Stimulated activated CD8-positive, alpha-beta memory T cell treated with anti-CD3 and anti-CD28 coated beads, Interleukin-2, amount 100 ng/mL, for 1 hour (primary cell): ENCODE measurements at places on chromosomes 5 and 9.
A peak's percentile ranks its signal among the peaks of the same experiment; 100 is the strongest.

GRCh38 chr5:53427965-53428364 is 52.5 kb upstream of the FST start:
- no peak for DNase-seq

DNA sequence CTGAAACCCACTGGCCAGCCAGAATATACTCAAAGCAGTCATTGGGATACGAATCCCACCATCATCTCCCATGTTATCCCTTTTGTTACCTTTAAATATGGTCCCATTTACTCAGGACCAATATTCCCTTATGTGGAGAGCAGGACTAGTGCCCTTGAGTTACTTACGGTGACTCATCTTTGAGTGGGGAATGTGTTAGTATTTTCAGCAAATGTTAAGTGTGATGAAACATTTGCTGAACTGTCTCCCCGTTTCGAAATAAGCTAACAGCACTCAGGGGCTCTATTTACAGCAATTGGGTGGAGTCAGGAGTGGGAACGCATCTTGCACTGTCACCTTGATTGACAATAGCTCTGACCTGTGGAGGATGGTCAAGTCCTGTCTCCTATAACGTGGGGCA is 67.4 kb downstream of the CTSL start:
- DNase-seq, result no peak

DNA sequence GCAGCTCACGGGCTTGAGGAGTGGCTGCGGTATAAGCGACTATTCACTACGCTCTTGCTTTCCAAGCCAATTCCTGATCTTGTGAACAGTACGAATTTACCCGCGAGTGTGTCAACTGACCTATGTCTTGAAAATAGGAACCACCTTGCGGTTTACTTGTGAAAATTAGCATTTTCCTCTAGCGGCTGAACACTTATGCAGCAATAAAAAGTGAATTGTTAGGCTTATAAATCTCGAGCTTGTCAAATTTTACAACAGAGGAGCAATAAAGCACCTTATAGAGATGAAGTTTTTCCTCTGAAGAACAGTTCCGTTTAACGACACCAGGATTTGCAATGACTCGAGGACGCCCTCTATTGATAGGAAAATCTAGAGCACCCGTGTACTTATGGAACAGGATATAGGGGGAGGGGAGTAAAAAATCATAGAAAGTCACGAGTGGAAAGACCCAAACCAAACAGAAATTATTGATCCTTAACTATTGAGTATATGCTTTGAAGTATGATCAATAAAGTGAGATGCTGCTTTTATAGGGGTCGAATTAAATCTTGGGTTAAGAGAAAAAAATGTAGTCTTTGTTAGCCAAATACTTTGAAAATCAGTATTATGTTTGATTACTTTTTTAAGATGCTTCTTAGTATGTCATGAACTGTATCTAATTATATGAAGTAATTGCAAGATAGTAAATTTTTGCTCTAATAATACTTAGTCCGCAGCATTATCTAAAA is 1.9 kb upstream of the RGMB start:
- DNase-seq, result no peak

DNA sequence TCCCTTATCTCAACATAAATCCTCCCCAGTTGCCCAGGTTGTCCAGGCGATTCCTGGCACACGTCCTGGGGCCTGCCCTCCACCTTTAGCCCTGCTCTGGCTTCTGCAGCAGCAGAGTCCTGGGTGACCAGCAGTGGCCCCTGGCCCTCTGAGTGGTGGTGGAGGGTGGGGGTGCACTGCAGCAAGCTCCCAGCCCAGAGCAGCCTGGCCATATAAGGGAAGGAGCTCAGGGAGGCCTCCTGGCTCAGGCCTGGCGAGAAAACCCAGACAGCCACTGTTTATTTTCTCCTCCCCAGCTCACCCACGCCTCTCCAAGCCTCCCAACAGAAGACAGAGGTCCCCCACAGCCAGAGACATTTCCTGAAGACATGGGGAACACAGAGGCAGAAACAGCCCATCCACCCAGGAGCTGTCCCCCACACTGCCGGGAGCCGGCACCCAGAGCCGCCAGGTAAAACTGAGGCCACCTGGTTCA is 44.7 kb upstream of the IL17B start:
- DNase-seq, result no peak

GRCh38 chr9:108621991-108622855 is 233.6 kb downstream of the ACTL7B start:
- DNase-seq, result no peak

DNA sequence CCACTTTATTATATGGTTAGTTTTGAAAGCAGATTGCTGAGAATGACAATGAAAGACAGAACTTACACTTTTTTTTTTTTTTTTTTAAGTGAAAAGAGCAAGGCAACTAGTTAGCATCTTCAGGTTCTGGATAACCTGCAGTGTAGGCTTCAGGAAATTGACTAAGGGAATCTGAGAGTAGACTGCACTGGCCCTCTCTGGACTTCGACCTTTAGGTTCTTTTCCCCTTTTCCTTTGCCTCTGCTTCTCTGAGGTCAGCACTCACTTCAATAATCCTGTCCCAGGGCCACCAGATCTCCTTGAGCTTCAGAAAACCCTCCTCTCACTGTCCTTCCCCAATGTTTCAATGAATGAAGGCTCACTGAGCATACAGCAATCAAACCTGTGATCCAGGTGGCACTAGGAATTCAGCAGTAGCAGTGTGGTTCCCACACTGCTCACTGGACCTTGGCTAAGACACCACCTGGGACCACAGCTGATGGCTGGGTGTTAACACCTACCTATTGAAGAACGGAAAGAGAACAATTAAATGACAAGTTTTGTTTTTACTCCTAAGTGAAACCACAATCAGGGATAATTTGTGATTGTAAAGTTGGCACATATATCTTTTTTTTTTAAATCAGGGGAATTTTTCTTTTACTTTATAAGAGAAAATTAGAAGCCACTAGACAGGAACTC is 85.8 kb upstream of the IL6ST start:
- no peak for DNase-seq

- no peak for DNase-seq
These were observed 1.5 kb upstream of the DTWD2 start for GRCh38 chr5:118989816-118990215.

DNA sequence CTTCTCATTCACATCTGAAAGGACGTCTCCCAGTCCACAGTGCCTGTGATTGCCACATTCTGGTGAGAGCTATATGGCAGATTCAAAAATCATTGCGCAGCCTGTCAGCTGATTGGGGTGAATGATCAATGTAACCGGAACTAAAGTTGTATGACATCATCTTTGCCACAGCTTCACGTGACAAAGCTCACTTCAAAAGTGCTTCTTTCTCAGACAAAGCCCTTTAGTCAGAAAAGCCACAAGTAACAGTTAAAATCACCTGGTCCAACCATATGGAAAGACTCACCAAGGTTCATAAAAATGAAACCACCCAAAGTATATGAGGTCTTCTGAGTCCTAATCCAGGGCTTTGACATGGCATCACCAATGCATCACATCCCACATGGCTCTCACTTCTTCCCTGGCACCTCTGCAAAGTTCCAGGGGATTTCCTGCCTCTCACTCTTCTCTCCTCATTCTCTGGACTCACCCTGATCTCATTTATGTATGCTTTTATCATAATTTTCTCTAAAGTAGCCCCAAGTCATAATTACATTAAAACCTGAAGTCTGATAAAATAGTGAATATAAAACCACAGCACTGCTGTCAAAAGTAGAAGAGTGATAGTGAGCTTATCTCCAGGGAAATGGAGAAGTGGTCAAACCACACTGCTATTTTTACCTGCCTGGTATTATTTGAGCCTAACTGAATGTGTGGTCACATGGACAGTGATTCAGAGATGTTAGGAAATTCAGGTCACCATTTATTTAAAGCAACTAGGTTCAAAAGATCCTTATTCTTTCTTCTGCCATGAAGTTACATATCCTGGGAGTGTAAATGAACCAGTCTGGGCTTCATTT is 193.1 kb upstream of the PTGER4 start:
- DNase-seq, result peak; percentile 8

GRCh38 chr5:10706326-10706725 is 54.7 kb downstream of the DAP start:
- DNase-seq, result no peak

DNA sequence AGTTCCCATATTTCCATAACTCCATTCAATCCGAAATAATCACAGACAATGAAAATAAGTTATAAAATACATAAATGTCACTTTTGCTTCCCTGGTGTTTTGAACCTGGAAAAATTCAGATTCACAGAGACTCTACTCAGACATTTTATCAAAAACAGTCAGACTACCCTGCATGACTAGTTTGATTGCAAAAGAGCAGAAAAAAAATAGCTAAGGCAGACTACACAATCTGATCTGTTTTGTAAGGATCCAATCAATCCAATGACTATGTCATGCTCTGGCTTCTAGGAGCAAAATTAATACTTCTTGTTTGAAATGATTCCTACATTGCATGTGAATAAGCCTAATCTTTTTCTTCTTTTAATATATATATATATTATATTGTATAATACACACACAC is 1262.6 kb downstream of the EFNA5 start:
- DNase-seq, result no peak
